Effector memory CD8-positive, alpha-beta T cell (primary cell): ENCODE measurements at places on chromosomes 12 and 14.

DNA sequence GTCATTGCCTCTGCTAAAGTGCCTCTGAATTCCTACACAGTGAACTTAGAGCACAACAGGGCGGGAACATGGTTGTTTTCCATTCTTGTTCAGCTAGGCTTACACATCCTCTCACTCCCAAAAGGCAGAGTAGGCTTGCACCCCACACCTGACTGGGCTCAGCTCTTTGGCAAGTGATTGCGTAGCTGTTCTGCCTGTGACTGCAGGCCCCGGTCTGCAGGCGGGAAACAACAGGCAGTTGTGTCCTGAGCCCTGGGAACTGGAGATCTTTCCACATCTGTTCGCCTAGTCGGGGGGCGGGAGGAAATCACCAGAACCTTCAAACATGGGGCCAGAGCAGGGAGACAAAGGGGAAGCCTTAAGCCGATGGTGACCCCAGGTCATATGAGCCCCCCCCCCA lies 274.7 kb downstream of the ZFP36L1 start:
- no peak for DNase-seq

GRCh38 chr14:55355922-55356321 lies 55.7 kb downstream of the ATG14 start:
- no peak for DNase-seq

- peak; percentile 15 for DNase-seq
Measured at GRCh38 chr12:95790917-95791849, 619 bp upstream of the NTN4 start.

DNA sequence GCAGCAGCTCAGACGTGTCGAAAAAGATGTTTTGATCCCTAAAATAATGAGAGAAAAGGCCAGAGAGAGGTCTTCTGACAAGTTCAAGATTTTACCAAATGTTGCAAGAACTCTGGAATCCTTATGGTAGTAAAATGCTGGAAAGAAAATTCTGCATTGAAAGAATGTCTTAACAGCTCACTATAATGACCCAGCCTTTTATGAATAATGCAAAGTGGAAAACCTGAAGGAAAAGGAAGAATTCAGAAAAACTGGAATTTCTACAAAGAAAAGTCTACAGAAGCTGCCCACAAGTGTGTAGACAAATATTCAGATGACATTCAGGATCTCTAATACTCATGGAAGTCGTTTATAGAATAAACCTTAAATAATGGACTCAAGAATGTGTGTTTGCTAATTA lies 1.8 kb upstream of the CCDC88C start:
- DNase-seq = no peak

- no peak for DNase-seq
Measured at GRCh38 chr12:130198026-130198662, 35.9 kb downstream of the FZD10 start.

DNA sequence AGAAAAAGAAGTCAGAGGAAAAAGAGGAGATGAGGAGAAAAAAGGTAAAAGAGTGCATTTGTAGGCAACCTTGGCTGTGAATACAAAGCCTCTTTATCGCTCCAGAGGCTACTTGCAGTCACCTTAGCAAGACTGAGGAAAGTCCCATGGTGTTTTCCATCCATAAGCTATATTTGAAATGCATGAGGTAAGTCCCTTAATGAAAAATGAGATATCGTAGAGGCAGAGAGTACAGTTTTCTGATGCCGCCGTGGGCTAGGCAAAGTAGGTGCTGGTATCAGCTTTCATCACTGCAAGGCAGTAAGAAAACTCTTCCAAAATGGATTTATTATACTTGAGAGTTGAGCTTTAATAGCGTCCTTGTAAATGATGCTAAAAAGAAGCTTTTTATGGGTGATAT lies 186.8 kb downstream of the ASCL1 start:
- DNase-seq = no peak

- no peak for DNase-seq
Measured at GRCh38 chr14:34165847-34166350, 215.0 kb upstream of the EGLN3 start.

DNA sequence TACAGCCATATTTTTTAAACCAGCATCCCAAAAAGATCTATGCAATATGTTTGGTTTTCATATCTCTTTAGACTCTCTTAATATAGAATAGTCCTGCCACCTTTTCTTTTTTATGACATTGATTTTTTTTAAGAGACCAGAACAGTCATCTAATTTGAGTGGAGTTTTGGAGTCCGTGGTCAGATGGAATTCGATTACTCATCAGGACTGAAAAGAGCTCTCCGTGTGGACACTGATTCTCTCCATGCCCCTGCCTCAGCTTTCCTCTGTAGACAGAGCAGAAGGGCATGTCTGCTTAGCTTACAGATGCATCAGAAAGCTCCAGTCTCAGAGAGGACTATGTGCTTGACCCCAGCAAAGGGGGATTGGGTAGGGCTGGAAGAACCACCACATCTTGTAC lies 27.8 kb downstream of the SMCO2 start:
- DNase-seq = no peak

DNA sequence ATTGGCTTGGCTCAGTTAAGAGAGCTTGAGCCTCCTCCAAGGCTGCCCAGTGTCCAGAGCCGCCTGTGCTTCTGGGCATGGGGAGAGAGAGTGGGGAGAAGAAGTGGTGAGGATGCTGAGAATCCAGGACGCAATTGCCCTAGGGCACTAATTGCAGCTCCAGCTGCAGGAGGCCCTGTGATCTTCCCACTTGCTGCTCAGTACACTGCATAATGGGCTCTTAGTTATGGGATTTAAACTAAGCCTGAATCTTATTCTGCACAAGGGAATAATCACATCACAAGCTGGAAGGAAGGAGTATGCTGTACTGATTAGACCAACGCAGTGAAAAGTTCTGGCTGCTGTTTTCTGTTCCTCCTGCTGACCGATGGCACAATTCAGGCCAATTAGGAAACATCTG lies 101.0 kb upstream of the PRMT8 start:
- DNase-seq = no peak

GRCh38 chr14:96582995-96583394 lies 80.8 kb downstream of the PAPOLA start:
- no peak for DNase-seq

- no peak for DNase-seq
Measured at GRCh38 chr14:35438910-35439713, 34.6 kb upstream of the NFKBIA start.

DNA sequence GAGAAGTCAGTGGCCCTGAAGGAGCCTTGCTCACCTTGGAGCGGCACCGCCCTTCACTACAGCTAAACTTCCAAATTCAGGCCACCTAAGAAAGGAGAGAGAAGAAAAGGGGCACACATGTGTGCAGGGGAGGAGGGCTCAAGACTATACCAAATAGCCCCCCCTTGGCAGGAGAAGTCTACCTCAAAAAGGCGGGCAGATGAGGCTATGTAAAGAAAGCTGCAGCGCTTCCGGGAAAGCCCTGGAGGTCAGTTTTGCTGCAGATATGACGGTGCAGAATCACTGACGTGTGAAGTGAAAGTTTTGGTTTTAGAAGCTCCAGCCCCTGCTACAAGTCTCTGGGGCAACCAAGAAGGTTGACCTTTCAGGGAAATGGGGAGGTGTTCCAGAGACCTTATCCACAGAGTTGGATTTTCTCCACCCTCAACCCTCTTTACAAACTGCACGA lies 48.2 kb upstream of the PNMA1 start:
- no peak for DNase-seq

GRCh38 chr12:82555699-82556098 lies 131.0 kb upstream of the TMTC2 start:
- DNase-seq = no peak

DNA sequence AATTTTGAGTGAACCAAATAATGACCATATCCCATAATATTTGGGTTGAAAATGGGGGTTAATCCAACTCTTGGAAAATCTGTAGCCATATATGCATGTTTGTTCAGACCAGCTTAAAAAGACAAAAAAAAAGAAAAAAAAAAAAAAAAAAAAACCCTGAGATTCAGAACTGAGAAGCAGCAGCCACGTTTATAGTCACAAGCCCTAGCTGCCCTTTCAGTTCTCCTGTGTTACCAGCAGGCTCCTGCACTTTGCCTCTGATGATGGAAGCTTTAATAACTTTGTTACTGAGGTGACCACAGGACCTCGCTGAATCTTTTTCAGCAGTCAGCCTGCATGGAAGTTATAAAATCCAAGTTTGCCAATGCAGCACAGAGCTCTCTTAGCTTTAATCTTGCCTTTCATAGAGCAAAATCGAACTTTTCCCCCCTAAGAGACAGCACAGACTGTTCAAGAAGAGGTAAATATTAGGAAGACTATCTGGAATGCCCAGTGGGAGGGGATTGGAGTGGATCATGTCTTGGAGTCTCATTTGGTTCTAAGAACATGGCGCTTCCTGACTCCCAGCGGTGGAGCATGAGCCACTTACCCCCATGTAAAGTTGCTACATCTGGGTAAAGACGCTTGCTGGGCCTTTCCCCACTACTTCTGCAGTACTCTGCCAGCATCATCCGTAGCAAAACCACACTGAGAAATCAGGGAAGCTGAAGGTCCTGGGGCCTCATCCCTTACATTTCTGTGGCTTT lies 20.6 kb downstream of the GNG2 start:
- DNase-seq = no peak

DNA sequence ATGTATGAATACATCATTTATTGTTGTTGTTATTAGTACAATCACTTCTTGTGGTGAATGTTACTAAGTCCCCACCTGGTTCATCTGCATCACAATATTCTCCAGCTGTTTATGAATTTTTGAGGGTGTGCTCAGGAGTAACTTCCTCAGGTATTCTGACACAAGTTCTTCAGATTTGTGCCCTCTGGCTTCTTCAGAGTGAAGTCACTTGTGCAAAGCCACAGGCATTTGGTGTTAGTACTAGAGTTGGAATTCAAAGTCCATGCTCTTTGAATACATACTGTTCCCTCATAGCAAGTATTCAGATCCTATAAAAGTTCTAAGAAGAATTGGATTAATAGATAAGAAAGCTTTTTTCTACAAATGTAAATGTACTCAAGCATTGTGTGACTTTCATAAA lies 150.3 kb upstream of the AVPR1A start:
- no peak for DNase-seq

GRCh38 chr12:49902399-49903350 lies 1.0 kb downstream of the FAIM2 start:
- DNase-seq = no peak

DNA sequence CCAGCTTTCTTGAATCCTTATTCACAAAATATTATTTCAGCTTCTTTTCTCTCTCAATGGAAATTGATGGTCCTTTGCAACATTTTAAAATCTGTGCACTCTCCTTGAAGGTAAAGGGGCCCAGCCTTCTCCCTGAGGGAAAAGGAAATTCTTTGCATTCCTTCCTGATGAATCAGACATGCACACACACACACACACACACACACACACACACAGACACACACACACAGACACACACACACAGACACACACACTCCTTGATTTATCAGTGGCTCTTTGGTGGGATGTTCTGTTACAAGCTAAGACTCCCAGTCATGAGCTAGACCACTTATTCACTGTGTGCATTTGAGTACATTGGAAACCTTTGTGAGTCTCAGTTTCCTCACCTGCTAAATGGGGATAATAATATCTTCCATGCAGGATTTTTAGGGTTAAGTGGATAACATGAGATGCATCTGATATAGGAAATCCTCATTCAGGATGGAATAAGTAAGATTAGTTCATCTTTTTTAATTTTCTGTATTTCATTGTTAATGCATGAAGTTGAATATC lies 45.1 kb upstream of the HMGA2 start:
- DNase-seq = no peak

DNA sequence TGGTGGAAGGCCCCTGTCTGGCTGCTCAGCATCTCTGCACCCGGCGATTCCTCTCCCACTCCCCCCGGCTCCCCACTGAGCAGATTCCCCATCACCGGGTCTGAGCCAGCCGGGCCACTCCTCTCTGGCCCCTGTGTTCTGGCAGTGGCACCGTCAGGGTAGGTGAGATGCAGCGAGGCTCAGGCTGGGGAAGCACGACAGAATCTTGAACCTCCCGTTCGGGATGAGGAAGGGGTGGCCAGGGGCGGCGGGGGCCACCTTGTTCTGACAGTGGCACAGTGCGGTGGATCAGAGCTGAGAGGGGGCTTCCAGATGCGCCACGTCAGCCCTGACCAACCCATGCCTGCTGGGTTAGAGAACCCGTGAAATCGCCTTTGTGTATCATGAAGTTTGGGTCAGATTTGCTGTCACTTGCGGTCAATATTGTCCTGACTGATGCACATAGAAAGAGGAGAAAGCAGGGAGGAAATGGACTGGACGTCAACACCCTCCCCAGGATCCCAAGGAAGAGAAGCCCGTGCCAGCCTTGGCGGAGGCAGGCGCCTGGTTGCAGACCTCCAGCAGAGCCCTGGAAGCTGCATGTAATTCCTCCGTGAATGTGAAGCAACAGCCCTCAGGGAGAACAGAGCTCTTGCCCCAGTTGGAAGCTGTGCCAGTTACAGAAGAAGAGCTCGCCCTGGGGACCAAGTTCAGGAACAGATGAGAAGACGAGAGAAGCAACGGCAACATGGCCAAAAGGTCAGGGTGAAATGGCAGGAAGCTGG lies 137.1 kb upstream of the SFSWAP start:
- no peak for DNase-seq

GRCh38 chr12:77571768-77572167 lies 258.9 kb upstream of the NAV3 start:
- no peak for DNase-seq

- no peak for DNase-seq
Measured at GRCh38 chr14:94368956-94369355, 19.4 kb downstream of the SERPINA1 start.

GRCh38 chr14:100524933-100525243 lies 62.3 kb downstream of the BEGAIN start:
- no peak for DNase-seq

GRCh38 chr14:99245564-99246511 lies 26.2 kb downstream of the BCL11B start:
- no peak for DNase-seq

DNA sequence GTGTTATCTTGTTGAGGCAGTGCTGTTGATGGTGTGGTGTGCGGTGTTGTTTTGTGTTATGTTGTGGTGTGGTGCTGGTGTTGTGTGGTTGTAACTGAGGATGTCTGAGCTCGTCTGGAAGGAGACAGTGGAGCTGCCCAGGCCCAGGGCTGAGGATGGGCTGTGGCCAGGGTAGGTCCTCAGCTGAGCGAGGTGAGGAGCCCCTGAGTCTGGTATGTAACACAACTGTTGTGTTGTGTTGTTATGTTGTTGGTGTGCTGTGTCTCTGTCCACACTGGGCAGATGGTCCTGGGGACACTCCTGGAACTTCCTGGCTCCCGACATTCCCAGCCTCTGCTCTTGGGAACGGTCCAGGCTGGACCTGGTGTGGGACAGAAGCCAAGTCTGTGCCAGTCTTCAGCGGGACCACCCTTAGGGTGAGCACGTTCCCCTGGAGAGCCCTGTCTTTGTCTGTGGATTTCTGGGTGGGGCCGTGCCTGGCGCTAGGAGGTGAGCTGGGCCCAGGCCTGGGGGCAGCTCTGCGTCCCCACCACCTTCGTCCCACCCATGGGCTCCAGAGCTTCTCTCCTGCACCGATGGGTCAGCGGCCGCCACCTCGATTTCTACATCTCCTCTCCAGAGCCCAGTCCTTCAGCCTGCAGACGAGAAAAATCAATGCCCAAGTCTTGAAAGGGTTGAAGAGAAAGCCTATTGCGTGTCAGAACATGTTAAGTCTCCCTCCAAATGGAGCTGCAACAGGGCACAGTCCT lies 27.4 kb upstream of the SFSWAP start:
- DNase-seq = no peak

- no peak for DNase-seq
Measured at GRCh38 chr14:76326918-76327689, 48.8 kb upstream of the ESRRB start.
